H1 (cell line): ENCODE measurements at places on chromosomes 3 and 15. TPM values are rescaled to one million over a fixed set of nuclear protein-coding genes. Genes with fewer than 3 reads are reported as not detected.

GRCh38 chr3:15319575-15319974 lies 12.8 kb downstream of the SH3BP5 start:
- DNase-seq: no peak

- no peak for DNase-seq
Measured at GRCh38 chr3:114660124-114660523, 366.3 kb downstream of the TIGIT start.

- DNase-seq: no peak
Measured at GRCh38 chr3:21059404-21059803, 691.6 kb downstream of the ZNF385D start.

DNA sequence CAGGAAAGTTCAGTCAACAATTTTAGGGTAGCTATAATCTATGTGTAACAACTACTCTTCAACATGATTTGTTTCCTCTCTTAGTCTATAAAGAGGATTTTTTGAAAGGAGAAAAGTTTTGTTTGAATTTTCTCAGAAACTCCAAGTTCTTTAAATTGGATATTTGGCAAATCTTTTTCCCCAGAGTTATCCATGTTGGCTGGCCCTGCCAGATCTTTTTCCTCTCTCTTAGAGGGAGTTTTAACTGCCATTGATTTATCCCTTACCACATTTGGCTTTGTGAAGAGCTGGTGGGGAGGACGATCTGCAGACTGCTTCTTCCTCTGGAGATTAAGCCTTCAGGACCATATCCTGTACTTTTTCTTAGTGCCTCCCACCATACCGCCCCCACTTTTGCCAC lies 64.9 kb upstream of the ROPN1 start:
- DNase-seq: no peak

- no peak for DNase-seq
Measured at GRCh38 chr15:25863111-25863967, at the start of gene ATP10A. TSS of gene ATP10A (minus strand) at chr15:25863327. CDS start at chr15:25863096, 231 bp downstream.

GRCh38 chr3:55860049-55860721 lies 373.1 kb upstream of the WNT5A start:
- no peak for DNase-seq

GRCh38 chr3:73461547-73461946 lies 163.2 kb downstream of the PDZRN3 start:
- no peak for DNase-seq

DNA sequence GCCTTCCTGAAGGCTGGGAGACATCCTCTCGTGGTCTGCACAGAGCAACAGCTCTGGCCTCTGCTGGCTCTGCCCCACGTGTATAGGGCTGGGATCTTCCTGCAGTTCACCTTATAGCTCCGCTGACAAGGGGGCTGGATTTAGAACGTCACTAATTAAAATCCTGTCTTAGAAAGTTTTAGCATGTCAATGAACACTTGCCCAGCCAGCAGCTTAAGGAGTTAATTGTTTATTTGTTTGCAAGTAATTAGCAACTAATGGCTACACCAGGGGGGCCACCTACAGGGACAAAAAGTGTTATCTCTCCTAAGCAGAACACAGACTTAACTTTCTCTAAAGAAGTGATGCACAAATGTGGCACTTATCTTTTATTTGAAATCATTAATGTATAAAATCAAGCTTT lies at the start of gene HESX1:
Gene HESX1, minus strand, starts transcription at position 84 of the 403 bp plus-strand sequence. Its CDS starts 60 bp downstream, at position 24.
- DNase-seq: peak; percentile 68

DNA sequence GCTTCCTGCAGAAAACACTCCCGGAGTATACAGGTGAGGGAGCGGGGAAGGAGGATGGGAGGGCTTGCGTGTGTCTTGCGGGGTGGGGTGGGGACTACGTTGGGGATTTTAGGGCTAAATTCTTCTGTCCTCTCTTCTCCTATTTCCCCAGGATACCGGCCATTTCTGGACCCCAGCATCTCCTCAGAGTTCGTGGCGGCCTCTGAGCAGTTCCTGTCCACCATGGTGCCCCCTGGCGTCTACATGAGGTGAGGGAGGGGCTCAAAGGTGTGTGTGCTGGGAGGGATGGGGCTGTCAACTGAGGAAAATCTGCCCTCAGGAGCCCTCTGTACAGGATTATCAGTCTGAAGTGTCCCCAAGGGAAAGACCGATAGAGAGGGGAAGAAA lies 6.6 kb downstream of the DUOX1 start:
- peak; percentile 64 for DNase-seq

DNA sequence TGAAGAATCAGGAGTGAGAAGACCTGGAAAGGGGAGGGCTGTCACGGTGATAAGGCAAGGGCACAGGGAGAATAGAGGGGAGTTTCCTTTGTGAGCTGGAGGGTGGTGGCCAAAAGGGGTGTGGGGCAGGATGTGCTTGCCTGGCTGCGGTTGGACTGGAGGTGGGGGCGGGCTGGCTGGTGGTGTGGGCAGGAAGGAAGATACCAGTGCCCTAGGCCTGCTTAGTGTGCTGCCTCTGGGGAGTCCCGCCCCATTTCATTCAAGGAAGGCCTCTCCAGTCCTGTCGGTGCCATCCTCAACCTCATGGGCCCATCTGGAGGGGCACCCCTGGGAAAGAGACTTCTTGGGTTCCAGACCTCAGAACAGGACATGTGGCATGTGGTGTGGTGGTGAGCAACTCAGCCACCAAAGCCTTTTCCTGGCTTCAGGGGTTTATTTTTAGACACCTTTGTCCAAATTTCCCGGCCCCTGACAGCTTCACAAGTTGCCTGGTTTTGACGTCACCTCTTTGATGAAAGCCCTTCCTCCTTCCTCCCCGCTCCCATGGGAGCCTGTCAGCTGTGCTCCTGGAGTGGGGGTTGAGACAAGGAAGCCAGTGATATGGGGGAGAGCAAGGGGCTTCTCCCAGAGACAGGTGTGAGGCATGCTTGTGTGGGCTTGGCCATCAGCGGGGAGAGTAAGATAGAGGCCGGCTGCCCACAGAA lies 15.6 kb downstream of the TEX264 start:
- DNase-seq: no peak

DNA sequence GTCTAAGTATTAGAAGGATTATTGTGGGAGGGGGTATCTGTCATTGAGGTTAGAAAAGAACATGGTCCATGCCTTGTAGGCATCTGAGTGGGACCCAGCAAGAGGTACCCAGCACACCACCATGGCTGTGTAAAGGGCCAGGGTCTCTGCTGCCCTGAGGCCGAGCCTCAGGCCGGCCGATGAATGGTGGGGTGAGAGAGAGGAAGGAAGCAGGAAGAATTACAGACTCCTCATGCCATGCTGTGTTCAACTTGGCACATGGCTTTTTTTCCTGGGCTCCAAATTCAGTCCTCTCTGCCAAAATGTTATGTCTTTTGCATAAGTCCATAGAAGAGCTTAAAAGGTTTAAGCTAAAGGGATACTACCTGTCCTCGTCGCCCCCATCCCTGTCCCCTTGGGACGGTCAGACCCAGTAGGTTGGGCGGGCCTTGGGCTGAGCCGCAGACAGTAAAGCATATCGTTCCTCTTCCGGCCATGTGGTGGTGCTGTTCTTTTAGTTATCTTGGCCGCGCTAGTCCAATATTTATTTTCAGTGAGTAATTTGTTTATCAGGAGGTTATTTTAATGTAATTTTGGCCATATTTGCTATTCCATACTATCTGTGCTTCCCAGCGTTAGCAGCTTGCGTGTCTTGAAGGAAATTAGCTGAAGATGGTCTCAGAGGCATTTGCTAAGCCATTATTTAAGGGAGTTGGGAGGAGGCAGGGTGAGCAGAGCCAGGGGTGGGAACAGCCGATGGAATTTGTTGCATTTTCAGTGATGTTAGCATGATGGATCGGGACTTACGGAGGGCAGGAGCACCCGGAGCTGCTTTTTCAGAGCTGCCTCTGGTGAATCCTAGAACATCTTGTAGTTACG lies 152.4 kb downstream of the AGBL1 start:
- no peak for DNase-seq

- DNase-seq: no peak
Measured at GRCh38 chr15:58785355-58785754, 14.3 kb downstream of the MINDY2 start.

- DNase-seq: no peak
Measured at GRCh38 chr15:70505411-70505919, 257.9 kb downstream of the UACA start.

DNA sequence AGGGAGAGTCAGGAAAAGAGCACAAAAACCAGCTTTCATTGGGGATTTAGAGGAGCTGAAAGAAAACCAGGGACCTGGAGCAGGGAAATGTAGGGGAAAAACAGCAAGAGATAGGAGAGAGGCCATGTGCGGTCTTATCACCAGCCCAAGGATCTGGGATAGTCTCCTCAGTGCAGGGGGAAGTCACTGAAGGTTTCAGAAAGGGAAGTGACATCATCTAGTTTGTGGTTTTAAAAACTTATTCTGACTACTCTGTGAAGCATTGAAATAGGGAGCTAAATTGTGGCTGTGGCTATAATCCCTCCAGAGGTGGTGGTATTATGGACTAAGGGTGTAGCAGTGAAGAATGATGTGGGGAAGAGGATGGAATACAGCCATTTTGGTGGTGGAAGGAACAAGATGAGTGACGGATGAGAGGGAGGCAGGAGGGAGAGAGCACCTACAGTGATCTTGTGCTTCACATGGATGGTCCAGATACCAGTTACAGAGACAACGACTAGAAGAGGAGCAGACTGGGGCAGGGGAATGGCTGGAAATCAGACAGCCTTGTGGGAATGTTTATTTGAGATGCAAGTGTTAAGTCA lies 72.7 kb downstream of the HMG20A start:
- DNase-seq: no peak

- no peak for DNase-seq
Measured at GRCh38 chr15:44435893-44436667, 8.7 kb downstream of the CTDSPL2 start.

GRCh38 chr15:95988574-95988887 lies 342.0 kb upstream of the NR2F2 start:
- DNase-seq: no peak

GRCh38 chr3:21174461-21174860 lies 576.5 kb downstream of the ZNF385D start:
- DNase-seq: no peak

Gene B4GALT4
- total RNA-seq: 44.7 and 56.5 TPM in 2 replicates

Gene LTF
- total RNA-seq: 0.80 and 0.99 TPM in 2 replicates

Gene CIDEC
- not detected in 2 replicates for total RNA-seq

Gene FOXL2NB
- total RNA-seq: 7.3 and 7.9 TPM in 2 replicates

Gene CP
- total RNA-seq: 2.1 and 2.6 TPM in 2 replicates

Gene KLHL40
- total RNA-seq: not detected in 2 replicates

Gene THPO
- total RNA-seq: 0.40 and 1.2 TPM in 2 replicates

Gene LSMEM2
- 0.57 and 0.58 TPM in 2 replicates for total RNA-seq

Gene ARHGEF26
- 13.3 and 15.6 TPM in 2 replicates for total RNA-seq
